ENCODE measurements at places on chromosomes 13 and 19.

GRCh38 chr19:18594824-18595373, 6.3 kb downstream of the REX1BD start:
- no peak for DNase-seq

DNA sequence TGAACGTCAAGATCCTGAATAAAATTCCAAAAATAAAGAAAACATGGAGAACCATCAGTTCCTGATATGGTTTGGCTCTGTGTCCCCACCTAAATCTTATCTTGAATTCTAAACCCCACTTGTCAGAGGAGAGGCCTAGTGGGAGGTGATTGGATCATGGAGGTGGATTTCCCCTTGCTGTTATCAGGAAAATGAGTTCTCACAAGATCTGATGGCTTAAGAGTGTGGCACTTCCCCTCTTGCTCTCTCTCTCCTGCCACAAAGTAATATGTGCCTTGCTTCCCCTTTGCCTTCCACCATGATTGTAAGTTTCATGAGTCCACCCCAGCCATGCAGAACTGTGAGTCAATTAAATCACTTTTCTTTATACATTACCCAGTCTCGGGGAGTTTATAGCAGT, 827.4 kb downstream of the GPC5 start:
- no peak for DNase-seq

DNA sequence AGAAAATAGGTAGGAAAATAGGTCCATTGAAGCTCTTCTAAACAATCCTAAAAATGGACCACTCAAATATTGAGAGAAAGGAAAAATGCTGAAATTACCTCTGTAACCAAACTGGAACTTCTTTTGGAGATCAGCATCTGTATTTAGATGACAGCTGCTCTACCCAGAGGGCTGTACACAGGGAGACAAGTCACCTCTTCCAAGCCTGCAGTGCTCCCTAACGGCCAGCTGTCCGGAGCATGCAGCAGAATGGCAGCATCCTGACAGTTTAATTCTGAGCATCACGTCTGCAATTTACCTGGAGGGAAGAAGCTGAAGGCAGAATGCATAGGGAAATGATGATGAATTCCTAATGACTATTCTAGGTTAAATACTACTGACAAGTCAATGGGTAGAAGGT, 62.8 kb upstream of the DIAPH3 start:
- DNase-seq = no peak

- peak; percentile 95 for DNase-seq
Observed at GRCh38 chr19:7871437-7872305, 2.5 kb downstream of the PRR36 start.

DNA sequence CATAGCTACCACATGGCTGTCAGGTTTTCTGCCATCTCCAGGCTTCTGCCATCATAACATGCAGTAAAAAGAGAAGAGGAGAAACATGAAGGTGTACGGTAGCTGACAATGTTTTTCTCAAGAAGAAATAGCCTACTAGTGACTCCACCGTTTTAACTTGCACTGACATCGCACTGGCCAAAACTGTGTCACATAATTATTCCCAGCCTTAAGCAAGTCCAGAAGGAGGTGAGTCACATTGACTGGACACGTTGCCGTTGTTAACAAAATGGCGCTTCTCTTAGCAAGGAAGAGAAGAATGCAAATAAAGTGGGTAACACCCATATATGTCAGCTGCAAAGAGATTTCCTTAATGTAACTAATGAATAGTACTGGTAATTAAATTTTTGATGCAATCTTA, 810.4 kb upstream of the SLC10A2 start:
- no peak for DNase-seq

GRCh38 chr13:42378383-42378780, 106.4 kb downstream of the AKAP11 start:
- no peak for DNase-seq

DNA sequence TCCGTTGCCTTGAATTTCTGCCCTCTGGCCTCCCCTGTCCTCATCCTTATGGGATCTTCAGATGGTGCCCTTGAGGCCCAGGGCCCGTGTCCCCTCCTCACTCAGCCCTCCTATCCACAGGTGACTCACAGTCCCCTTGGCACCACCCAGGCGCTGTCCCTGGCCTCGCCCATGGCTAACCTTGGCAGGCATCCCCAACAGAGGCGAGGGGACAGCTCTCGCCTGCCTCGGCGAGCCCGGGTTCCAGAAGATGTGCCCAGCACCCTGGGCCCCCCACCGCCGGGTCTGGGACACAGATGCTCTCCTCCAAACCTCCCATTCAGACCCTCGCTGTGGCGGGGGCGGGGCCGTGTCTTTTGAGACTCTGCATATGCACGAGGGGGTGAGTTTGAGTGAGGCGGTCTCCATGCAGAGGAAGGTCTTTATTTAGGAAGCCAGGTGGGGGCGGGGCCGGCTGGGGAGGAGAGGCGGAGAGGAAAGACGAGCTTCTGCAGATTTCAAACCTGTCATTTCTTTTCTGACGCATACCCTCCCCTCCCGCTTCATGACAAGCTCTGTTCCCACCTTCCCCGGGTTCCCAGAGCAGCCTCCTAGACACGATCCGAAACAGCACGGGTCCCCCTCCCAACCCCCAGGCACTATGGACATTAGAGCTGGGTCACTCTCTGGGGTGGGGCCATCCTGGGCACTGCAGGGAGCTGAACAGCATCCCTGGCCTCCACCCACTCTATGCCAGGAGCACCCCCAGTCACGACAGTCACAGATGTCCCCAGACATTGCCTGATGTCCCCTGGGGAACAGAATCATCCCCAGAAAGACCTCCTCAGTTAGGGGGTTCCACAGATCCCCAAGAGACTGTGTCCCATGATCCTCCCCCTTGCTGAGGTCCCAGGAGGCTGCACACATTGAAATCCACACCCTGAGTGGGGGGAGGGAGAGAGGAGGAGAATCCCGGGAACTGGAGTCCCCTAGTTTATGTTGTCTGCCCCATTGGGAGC, 48.5 kb downstream of the GNG7 start:
- no peak for DNase-seq

- no peak for DNase-seq
Observed at GRCh38 chr19:19546751-19547162, 8.7 kb downstream of the CILP2 start.

All from stimulated activated CD4-positive, alpha-beta T cell treated with anti-CD3 and anti-CD28 coated beads, Interleukin-4, amount 100 ng/mL, for 48 hours (primary cell).